ENCODE measurements at places on chromosomes 7 and 10.

DNA sequence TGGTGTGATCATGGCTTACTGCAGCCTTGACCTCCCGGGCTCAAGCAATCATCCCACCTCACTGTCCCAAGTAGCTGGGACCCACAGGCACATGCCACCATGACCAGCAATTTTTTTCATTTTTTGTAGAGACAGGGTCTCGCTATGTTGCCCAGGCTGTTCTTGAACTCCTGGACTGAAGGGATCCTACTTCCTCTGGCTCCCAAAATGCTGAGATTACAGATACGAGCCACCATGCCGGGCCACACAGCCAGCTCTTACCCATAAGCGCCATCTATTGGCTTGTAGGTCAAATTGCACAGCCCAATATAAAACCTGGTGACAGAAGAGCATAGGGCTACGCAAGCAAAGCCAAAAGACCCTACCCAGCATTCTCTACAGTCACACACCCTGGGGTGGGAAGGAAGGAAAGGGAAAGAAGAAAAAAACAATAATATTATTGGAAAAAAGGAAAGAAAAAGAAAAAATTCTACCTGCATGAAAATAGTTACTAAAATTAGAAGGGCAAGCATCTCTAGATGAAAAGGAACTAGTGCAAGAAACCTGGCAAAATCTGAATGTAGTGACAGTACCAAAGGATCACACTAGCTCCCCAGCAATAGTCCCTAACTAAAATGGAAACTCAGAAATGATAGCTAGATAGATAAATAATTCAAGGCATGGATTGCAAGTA, 29.4 kb upstream of the AMPH start:
- DNase-seq: peak; percentile 66

GRCh38 chr7:24883622-24884013, 96.4 kb downstream of the OSBPL3 start:
- DNase-seq: no peak

- DNase-seq: no peak
These were observed 2.1 kb upstream of the LRMDA start for GRCh38 chr10:75429159-75429827.

DNA sequence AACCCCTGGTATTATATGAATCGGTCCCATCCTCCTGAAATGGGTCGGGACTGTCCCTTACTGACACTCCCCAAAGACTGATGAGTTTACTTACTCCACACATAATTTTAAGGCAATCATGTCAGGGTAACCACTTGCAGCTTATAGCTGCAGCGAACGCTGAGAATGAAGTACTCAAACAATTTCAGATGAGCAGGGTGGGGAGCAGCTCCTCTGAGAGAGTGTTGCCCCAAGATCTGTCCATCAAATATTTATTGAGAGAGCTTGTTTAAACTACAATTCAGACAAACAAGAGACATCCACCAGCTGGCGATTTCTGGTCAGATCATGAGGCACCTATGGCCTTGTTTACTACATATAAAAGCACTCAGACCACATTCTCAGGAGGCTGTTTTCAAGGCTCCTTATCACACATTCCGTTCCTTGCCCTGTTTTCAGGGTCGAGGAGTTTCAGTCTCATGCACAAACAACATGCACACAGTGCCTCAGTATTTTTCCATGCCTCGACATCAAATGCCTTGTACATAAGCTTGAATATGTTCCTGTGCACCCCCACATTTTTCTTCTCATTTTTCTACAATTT, 80.1 kb downstream of the THSD7A start:
- no peak for DNase-seq

- DNase-seq: peak; percentile 44
These were observed 73.2 kb downstream of the POT1 start for GRCh38 chr7:124856299-124856888.

- no peak for DNase-seq
These were observed 3.3 kb downstream of the GDF2 start for GRCh38 chr10:47325303-47326291.

GRCh38 chr10:60189861-60190475, 199.7 kb downstream of the ANK3 start:
- DNase-seq: no peak

DNA sequence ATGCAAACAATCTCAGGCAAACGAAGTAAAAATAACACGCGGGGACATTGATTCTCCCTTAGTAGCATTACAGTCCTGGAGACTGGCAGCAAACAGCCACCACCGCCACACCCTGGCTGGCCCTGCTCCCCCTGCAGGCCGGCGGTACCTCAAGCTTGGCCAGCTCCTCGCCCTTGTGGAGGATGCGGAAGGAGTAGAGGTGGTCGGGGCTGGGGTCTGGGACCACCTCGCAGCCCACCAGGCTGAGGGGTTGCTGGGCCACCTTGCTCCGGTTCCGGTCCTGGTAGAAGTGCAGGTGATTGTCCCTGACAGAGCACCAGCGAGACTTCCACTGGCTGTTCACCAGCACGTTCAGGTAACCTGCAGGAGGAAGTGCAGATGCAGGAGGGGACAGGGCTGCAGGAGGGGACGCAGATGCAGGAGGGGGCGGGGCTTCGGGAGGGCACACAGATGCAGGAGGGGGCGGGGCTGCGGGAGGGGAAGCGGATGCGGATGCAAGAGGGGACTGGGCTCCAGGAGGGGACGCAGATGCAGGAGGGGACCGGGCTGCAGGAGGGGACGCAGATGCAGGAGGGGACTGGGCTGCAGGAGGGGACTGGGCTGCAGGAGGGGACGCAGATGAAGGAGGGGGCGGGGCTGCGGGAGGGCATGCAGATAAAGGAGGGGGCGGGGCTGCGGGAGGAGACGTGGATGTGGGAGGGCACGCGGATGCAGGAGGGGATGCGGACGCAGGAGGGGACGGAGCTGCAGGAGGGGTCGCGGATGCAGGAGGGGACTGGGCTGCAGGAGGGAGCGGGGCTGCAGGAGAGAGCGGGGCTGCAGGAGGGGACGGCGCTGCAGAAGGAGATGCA, 65.7 kb downstream of the VWA2 start:
- peak; percentile 51 for DNase-seq

GRCh38 chr7:82593780-82594179, 150.2 kb upstream of the CACNA2D1 start:
- peak; percentile 93 for DNase-seq

DNA sequence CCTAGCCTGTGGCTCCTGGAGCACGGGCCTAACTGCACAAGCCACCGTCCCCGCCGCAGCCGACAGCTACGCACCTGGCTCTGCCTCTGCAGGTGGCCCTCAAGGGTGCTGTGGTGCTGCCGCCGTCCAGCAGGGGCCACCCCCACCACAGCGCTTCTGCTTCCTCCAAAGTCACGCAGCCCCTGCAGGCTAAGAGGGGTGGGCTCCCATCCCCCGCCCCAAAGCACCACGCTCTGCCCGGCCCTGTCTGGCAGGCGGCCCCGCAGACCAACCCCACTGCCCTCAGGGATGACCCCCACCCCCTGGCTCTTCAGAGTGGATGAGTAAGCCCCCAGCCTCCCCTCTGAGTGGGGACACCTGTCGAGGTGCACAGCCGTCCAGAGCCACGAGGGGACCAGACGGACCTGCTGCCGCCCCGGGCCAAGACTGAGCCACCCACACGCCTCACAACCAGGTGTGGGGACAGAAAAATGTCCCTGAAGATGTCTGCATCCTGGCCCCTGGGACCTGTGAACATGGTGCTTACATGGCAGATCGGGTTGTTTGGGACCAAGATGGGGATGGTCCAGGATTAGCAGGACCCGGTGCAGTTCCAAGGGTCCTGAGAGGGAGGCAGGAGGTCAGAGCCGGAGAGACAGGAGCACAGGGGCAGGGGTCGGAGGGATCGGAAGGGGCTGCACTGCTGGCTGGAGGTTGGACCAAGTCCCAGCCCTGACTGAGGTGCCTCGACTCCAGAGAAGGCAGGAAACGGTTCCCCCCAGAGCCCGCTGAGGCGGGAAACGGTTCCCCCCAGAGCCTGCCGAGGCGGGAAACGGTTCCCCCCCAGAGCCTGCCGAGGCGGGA, 9.0 kb upstream of the ADAP1 start:
- DNase-seq: peak; percentile 22

GRCh38 chr7:124810605-124811004, 45.0 kb upstream of the GPR37 start:
- no peak for DNase-seq

GRCh38 chr10:28915989-28916588, 238.8 kb downstream of the BAMBI start:
- no peak for DNase-seq

- no peak for DNase-seq
These were observed 489.4 kb upstream of the SORCS1 start for GRCh38 chr10:107653832-107654287.

- no peak for DNase-seq
These were observed 459.1 kb downstream of the PLXNA4 start for GRCh38 chr7:132117181-132117580.

DNA sequence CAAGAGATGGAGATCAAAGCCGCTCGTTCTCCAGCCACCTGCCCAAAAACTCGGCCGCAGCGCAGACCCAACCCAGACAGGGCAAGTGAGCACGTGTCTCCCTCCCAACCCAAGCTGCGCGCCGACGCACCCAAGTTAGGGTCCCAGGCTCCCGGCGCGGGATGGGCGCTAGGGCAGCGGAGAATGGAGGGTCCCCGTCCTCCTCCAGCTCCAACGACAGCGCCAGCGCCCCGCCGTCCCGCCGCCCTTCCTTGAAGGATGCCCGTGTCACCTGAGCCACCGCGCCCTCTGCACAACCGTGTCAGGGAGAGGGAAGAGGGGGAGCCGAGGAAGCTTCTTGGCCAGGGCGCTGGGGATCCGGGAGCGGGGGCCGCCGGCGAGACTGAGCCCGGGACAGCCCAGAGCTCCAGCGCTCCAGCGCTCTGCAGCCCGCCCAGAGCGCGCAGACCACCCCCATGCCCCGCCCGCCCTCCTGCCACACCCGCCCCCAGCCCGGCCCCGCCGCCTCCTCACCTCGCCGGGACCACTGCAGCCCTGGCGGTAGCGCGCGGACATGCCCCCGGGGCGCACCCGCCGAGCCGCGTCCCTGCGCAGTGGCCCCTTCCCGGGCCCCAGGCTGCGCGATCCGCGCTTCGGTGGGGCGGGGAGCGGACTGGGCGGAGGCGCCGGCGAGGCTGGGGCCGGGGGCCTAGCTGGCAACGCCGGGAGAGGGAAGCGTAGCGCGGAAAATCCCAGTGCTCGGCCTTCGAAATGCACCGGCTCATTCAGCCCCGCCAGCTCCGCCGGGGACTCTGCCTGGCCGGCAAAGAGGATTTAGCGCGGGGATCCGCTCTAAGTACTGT, at the start of gene SLC16A12:
Gene SLC16A12, minus strand, starts transcription at position 424 of the 842 bp plus-strand sequence. CDS start 73,016 bp downstream, outside the sequence.
- no peak for DNase-seq

- no peak for DNase-seq
These were observed 30.0 kb downstream of the SLC26A4 start for GRCh38 chr7:107690611-107691010.

DNA sequence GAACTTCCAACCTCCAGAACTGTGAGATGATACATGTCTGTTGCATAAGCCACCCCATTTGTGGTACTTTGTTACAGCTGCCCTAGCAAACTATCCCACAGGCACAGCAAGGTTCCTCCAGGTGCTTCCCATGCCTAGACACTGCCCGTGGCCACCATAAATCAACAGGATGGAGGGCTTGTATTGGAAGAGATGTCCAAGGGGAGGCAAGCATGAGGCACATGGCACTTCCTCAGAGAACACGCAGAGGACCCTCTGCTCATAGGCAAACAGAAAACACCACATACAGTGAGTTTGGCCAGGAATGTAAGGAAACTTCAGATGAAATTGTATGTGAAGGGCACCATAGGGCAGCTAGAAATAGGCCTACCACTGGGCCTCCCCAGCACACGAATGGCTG, 291.1 kb downstream of the GRID1 start:
- no peak for DNase-seq

DNA sequence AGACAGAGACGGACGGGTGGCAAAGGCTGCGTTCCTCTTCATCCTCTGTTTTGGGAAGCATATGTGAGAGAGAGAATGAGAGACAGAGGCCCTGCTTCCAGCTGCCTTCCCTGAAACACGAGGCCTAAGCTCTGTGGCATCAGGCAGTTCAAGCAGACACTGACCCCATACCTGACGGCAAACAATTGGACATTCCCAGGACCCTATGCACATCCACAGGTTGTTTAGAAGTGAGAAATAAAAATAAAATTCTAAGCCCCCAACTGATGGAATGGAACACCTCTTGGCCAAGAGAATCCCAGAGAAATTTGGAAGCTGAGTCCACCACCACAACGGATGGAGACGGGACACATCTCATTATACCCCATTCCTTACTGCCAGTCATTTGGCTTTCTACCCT, 105.3 kb downstream of the CPXM2 start:
- DNase-seq: no peak

DNA sequence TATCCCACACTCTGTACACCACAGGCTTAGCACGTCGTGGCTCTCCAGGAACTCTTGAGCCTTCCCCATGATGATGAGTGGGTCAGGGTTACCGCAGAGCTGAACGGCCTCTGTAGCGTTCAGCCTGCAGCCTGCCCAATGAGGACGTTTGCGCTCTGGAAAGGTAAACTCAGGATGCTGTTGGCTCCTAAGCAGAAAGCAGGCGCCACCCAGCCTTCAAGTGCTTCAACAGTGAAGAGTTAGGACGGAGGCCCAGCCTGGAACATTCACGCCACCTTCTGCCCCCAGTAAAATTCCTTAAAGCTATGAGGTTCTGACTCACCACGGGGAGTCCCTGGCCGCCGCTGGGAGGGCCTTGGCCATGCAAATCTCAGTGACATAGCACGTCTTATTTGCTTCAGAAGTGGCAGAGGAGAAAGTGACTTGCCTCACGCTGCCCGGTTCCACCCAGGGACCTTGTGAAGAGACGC, 161.5 kb upstream of the SH2B2 start:
- DNase-seq: no peak

DNA sequence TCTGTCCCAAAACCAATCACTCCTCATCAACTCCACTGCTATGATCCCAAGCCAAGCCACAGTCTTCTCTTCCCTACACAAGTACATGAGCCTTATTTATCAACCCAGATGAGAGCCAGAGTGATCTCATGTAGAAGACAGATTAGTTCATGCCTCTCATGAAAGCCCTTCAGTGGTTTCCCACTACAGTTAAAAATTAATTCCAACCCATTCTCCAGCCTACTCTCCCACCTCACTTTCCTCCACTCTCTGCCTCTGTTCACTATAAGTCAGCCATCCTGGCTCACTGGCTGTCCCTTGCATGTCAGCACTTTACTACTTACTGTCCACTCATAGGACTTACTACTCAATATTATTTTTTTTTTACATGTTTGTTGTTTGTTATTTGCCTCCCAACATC, 67.3 kb downstream of the CACUL1 start:
- no peak for DNase-seq

GRCh38 chr7:33009734-33010133, 52.5 kb downstream of the FKBP9 start:
- DNase-seq: no peak

- DNase-seq: no peak
These were observed 187.3 kb upstream of the IMMP2L start for GRCh38 chr7:111749625-111750024.

GRCh38 chr7:85328456-85328998, 141.7 kb upstream of the SEMA3D start:
- no peak for DNase-seq

- DNase-seq: no peak
These were observed 687.6 kb downstream of the LRMDA start for GRCh38 chr10:76119036-76119435.

GRCh38 chr7:30988351-30989005, 24.7 kb downstream of the GHRHR start:
- DNase-seq: no peak

- DNase-seq: no peak
These were observed 959 bp downstream of the PVRIG start for GRCh38 chr7:100220586-100221230.

Data from NCI-H1105 treated with DMSO at 0.1 percent for 48 hours (cell line).